ENCODE measurements at places on chromosomes 1 and 21. TPM values are rescaled to one million over a fixed set of nuclear protein-coding genes. Genes with fewer than 3 reads are reported as not detected.

AIRE gene
- total RNA-seq = not detected

DNA sequence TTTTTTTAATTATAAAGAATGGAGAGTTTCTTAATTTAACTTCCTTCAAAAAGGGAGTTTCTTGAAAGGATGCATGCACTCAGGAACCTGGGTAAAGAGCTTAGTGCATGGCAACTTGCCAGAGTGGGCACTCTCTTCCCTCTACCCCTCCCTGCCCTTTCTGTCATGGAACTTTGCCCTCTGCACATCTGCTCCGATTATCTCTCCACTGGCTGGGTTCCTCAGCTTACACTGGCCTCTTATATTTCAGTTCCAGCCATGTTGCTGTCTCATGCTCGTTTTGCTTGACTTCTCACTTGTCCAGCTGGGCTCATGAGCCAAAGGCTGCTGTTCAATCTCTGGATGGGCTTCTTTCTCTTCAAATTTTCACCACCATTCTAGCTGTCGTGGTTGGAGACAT, 87.0 kb downstream of the NCAM2 start:
- ATAC-seq = no peak

DNA sequence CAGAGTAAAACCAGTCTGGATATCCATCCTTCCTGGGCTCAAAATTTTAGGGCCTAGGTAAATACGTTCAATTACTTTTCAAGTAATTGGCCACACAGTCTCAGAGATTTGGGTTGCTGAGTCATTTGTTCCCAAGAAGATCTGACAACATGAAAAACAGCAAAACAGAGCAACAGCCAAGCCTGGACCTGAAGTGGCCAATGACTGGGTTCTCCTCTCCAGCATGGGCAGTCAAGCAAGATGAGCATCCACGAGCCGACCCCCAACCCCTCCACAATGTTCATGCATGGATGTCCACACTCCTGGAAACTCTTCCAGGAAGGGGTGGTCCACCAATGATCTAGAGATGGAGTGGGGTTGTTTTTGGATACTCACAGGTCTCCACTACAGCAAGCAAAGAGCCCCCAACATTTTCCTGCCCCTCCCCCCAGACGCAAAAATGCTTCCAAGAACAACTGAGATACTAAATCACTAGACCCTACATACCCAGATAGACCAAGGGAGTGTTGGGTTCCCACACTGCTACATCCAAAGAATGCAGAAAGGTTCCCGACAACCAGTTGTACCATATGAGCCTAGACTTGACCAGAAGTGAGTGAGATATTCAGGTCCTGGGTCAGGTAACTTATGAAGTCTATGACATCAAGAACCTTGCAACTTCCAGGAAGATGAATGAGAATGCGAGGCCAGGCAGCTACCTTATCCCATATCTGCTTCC, 73.0 kb downstream of the CD46 start:
- no peak for ATAC-seq

GRCh38 chr1:29555043-29555620, 318.8 kb downstream of the PTPRU start:
- ATAC-seq = no peak

WNT4 gene
- not detected for total RNA-seq

CCNL2 gene
- 107 TPM for total RNA-seq

TTLL7 gene
- total RNA-seq = 6.3 TPM

- ATAC-seq = no peak
Observed at GRCh38 chr1:231781892-231782291, 155.3 kb downstream of the DISC1 start.

GRCh38 chr1:202201971-202202370, 8.4 kb downstream of the LGR6 start:
- ATAC-seq = no peak

DNA sequence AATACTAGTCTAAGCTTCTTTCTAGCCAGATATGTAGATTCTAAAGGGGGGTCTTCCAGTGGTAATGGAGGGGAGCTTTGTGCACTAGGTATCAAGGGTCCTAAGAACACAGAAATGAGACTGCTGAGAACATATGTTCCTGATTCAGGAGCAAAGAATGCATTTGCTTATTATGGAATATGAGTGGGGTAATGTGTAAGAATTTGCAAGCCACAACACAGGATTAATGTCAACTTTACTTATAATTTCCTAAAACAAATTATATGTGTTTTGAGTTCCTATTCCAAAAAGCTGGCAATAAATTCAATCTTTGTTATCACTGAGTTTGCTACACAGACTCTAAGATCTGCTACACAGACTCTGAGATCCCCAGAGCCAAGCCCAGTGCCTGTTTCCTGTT, 357.0 kb upstream of the PTBP2 start:
- ATAC-seq = no peak

DNA sequence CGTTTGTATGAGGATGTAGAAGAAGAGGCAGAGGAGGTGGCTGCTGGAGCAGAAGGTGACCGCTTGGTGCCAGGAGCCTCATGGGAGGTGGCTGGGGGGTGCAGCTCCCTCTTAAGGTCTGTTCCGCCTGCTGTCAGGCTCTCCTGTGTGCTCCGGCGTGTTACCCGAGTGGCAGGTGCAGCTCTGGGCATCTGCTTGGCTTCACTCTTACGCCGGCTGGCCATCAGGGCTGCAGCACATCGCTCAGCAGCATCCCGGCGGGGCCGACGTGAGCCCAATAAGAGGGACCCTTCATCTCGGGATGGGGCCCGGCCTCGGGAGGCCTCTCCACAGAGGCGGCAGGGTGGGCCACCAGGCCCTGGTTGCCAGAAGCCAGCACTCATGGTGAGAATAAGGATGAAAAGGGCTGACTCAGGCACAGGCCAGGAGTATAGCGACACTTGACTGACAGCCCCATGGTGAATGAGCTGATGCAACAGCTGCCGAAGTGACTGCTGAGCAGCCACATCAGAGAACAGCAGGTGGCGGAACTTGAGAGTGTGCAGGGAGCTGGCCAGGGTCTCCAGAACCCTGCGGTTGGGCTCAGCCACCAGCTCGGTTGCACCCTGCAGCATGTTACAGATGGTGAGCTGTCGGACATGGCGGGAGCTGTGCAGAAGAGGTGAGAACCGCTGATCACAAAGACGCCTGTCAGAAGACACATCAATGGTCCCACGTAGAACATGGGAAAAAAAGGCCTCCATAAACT, 17.5 kb downstream of the LRRC41 start:
- ATAC-seq = peak; percentile 43

DNA sequence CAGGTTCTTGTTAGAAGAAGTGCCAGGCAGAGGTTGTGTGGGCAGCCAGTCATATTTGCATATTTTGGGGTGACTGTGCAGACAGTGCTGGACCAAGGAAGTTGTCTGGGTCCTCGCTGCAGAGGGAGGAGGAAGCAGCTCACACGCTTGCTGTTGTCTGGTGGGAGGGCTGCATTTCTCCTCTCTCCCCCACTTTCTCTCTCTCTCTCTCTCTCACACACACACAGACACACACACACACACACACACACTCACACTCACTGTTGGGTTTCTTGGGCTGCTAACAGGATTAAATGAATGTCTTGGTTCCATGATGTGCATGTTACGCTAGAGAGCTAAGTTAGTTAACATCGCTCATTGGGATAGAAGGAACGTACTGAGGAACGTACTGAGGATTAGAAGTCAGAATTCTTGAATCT, 72.9 kb downstream of the AGPAT3 start:
- ATAC-seq = peak; percentile 54

DNA sequence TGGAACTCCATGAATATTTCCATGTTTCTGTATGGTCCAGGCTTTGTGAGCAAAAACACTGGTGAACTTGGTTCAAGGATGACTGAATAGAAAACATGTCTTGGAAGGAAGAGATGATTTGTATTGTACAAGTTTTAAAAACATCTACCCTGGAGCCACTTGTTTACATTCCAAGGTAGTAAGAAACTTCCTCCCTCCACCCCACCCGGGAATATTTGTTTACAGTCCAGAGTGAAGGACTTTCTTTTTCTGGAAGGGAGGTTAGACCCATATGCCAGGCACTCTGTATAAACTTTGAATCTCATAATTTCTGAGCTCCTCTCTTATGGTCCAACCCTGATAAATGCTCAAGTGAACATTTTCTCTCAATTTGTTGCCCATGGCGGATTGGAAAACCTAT, 323.3 kb upstream of the LYPLAL1 start:
- ATAC-seq = no peak

DNA sequence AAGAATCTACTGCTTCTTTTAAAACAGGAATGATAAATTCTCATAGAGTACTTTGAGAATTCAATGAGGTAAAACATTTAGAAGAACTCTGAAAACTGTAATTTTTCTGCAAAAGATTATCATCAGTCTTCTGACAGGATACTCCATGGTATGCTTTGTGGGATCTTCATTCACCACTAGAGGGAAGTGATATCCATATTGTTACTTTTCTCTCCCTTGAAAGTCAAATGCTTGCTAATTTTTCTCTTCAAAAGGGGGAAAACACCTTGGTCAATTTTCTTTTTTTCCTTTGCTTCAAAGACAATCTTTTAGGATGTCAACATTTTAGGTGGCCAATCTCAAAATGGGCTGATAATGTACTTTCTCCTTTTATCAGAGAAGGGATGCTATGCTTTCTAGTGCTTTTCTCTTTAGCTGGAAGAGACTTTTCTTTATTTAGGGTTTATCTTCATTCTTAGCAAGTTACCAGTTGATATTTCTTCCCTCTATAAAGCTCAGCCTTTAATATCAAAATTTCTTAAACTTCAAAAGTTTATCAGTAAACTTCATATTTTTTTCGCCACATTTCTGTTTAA, 95.5 kb downstream of the NEGR1 start:
- no peak for ATAC-seq

- ATAC-seq = no peak
Observed at GRCh38 chr1:231866392-231867331, 240.1 kb downstream of the DISC1 start.

SYNC gene
- total RNA-seq = not detected

DNA sequence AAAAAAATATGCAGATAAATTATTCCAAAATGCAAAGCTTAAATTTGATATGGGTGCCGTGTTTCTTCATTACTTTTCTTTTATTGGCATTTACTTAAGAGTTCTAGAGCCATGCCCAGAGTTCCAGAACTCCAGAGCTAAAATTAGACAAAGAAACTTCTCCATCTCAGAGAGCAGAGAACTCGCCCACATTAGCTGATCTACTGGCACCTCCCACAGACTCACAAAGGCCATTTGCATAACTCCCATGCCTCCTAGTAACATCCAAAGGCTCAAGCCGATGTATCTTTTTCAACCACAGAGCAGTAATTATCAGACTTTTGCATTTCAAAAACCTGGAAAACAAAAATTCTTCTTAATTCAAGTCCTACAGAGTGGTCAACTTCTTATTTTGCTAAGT, 323.8 kb upstream of the ST6GALNAC5 start:
- no peak for ATAC-seq

DNA sequence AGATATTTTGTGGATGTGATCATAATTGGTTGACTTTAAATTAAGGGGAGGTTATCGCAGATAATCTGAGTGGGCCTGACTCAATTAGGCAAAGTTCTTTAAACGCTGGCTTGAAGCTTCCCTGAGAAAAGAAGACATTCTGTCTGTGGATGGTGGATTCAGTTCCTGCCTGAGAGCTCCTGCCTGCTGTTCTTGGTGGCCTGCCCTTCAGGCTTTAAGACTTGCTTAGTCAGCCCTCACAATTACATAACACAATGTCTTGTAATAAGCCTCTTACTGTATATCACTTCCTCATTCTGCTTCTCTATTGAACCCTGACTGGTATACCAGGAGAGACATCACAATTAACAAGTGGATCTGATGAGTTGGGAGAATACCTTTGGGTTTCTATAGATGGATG, 50.2 kb downstream of the KCNJ6 start:
- no peak for ATAC-seq

GRCh38 chr1:20153000-20153418, 13.9 kb downstream of the PLA2G2F start:
- no peak for ATAC-seq

MYBPH gene
- total RNA-seq = not detected

- ATAC-seq = no peak
Observed at GRCh38 chr1:179053486-179053885, 27.8 kb downstream of the FAM20B start.

DNA sequence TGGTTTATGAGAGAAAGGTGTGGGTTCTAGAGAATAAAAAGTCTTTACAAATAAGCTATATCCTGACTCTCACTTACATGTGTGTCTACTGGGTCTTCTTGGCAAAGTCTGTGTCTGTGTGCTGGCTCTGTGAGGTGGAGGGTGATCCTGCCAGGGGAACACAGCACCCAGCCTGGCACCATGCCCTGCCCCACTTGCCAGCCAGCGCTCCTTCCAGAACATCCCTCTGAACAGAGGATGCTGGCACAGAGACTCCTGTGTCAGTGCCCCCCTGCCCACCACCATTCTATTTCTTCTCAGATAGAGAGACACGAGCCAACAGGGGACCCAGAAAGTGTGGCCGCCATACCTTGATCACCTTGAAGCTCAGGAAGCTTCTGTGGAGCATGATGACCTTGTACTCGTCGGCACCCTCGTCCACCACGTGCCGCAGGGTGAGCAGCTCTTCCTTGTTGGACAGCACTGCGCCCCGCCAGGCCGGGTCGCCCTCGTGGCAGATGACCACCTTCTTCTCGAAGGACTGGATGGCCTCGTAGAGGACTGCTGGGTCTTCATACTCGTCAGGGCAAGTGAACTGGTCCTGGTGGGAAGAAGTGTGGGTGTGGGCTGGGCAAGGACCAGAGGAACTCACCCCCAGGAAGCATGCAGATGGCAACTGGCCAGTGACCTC, 49.7 kb downstream of the NTPCR start:
- no peak for ATAC-seq

DNA sequence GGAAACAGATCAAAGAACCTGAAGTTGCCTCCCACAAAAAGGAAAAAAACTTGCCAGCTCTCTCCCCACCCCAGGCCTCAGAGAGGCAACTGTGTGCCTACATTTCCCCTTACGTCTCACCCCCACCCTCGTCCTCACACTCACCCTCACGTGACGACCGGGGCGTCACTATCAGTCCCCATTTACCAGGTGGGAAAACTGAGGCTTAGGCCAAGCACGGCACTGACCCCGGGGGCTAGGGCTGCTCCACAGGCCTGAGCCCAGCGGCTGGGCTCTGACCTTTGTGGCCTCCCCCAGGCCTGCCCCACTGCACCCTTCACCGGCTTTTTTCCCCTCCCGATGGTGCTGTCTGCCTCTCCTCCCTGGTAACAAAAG, 51.5 kb upstream of the RUNX3 start:
- peak; percentile 73 for ATAC-seq
